ENCODE measurements at places on chromosomes 3 and 15.

- H3K4me1 ChIP-seq, result peaks cover 7% of the 10 kb centered on the region
- peak; percentile 30 for DNase-seq
- no peak overlapping the region for H3K27ac ChIP-seq
- H3K36me3 ChIP-seq, result no peaks in the 10 kb centered on the region
Observed at GRCh38 chr3:126051741-126052140, 32.2 kb downstream of the SLC41A3 start.

DNA sequence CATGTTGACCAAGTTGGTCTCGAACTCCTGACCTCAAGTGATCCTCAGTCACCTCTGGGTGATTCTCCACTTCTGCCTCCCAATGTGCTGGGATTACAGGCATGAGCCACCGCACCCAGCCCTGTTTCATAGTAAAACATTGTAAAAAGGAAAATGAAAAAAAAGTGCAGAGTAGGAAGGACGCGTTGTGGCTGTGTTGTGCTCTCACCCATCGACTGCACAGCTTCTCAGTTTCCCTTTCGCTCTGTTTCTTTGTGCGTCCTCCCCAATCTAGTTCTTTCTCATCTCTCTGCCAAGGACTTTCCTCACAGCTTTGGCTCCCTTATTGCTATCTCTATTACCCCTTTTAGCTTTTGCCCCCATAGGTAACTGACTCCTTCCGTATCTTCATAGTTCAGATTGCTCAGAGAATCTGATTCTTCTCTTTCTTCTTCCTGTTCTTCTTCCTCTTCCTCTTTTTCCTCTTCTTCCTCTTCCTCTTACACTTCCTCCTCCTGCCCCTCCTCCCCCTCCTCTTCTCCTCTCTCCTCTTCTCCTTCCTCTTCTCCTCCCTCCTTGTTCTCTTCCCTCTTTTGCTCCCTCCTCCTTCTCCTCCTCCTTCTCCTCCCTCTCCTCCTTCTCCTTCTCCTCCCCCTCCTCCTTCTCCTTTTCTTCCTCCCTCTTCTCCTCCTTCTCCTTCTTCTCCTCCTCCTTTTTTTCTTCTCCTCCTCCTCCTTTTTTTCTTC lies 81.1 kb upstream of the VGLL4 start:
- no peak overlapping the region for H3K27ac ChIP-seq
- H3K4me3 ChIP-seq, result no peak overlapping the region
- DNase-seq, result no peak
- no peaks in the 10 kb centered on the region for H3K27me3 ChIP-seq
- peaks cover 10% of the 10 kb centered on the region for H3K4me1 ChIP-seq
- H3K36me3 ChIP-seq, result no peaks in the 10 kb centered on the region

DNA sequence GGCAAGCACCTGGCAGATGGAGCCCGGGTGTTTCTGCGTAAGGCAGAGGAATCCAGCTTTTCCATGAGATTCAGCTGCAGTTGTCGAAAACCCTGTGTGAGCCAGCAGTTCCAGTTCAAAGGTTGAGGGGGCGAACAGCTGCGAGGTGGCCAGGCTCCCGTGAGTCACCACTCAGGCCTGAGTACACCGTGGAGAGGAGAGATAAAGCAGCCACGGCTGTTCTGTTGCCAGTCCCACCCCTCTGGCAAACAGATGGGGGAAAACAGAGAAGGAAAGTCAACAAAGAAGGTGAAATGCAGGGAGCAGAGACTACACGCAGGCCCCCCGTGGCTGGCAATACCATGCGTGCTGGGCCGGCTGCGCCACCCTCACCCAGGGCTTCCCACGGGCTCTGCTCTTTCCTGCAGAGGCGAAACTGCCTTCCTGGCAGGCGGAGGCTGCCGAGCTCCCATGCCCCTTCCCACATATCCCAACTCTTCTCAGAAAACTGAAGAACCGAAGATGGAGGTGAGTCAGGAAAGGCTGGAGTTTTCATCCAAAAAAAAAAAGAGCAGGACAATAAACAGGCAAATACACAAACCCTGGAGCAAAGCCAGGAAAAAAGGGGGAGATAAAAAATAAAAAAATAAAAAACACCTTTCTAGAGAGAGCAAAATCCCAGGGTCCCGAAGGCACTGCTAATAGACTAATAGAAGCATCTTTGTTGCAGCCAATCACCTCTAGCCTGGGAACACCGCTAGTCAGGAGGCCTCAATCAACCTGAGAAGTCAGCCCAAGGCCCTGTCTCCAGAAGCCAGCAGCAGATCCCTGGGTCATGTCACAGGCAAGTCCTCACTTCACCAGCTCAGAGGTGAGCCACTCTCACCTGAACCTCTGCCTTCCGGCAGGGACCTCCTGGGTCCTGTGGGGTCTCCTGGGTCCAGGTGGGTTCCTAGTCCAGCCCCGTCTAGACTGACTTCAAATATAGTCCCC lies 37.7 kb downstream of the FAM174B start:
- no peaks in the 10 kb centered on the region for H3K27me3 ChIP-seq
- H3K36me3 ChIP-seq, result no peaks in the 10 kb centered on the region
- peak; percentile 74 for DNase-seq
- H3K4me1 ChIP-seq, result peaks cover 38% of the 10 kb centered on the region
- peak overlapping the region; percentile 69 for H3K27ac ChIP-seq

DNA sequence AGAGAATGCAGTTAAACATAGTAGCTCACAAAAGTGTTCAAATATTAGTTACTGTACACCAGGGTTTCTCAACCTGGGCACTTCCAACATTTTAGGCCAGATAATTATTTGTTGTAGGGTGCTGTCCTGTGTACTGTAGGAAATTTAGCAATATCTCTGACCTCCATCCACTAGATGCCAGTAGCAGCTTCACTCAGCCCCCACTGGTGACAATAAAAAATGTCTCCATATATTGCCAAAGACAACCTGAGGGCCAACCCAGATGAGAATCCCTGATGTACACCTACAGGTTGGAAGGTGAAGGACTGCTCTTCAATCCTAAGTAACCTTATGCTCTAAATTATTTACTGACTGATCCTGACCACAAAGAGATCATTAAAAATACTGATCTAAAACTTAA lies 32.5 kb downstream of the DCUN1D1 start:
- no peak overlapping the region for H3K27ac ChIP-seq
- H3K27me3 ChIP-seq, result no peaks in the 10 kb centered on the region
- no peaks in the 10 kb centered on the region for H3K4me1 ChIP-seq
- H3K36me3 ChIP-seq, result peaks cover 24% of the 10 kb centered on the region

DNA sequence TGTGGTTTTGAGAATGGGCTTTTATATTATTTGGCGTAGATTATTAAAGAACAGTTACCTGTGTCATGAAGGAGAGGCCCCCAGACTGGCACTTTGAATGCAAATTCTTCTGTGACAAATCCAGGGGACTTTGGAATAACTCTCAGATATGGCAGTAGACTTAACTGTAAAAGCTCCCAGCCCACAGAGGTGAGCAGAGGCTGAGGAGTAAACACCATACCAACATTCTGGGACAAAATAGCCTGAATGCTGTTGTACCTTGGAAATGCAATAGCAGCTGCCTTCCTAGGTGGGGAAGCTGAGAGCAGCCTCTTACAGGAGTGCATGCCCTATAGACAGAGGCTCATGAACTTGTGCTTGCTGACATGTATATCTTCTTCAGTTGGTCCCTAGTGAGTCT lies 187.6 kb upstream of the CTDSPL start:
- DNase-seq, result no peak
- no peaks in the 10 kb centered on the region for H3K27me3 ChIP-seq
- H3K27ac ChIP-seq, result no peak overlapping the region
- H3K4me3 ChIP-seq, result no peak overlapping the region
- H3K4me1 ChIP-seq, result peaks cover 7% of the 10 kb centered on the region
- no peaks in the 10 kb centered on the region for H3K36me3 ChIP-seq

GRCh38 chr15:70356919-70357318 lies 259.2 kb upstream of the TLE3 start:
- no peak overlapping the region for H3K4me3 ChIP-seq
- no peak overlapping the region for H3K27ac ChIP-seq
- H3K4me1 ChIP-seq, result no peaks in the 10 kb centered on the region
- DNase-seq, result peak; percentile 46
- no peaks in the 10 kb centered on the region for H3K36me3 ChIP-seq
- H3K27me3 ChIP-seq, result no peaks in the 10 kb centered on the region

DNA sequence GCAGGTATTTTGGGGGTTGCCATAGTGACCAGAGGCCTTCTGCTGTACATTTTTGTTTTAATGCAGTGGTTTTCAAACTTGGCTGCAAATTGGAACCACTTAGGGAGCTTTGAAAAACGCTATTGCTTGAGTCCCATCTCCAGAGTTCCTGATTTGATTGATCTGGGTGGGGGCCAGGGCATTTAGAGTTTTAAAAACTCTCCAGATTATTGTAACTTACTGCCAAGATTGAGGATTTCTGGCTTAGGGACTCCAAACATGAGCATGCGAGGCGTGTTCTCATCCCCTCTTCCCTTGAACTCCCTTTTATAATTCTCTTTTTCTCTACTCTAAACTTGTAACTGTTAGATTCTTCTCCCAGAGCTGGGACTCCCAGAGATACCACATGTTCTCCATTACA lies 340.8 kb upstream of the SUCLG2 start:
- H3K4me1 ChIP-seq, result no peaks in the 10 kb centered on the region
- no peak overlapping the region for H3K27ac ChIP-seq
- H3K27me3 ChIP-seq, result no peaks in the 10 kb centered on the region
- no peak for DNase-seq

DNA sequence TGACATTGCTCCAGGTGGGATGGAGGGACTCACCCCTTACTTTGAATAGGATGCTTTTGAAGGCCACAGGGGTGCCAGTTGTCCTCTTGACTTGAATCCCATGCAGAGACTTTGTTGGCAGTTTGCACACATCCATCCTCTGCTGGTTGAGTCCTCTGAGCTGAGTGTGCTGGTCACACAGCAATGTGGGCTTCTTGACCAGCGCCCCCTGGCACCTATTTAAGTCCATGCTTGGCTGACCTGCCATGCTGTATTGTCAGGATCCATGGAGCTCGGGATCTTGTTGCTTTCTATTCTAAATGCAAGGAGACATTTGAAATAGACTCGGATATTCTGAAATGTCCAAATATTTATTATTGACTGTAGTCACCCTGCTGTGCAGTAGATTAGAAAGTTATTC lies 19.8 kb downstream of the RAB7A start:
- no peaks in the 10 kb centered on the region for H3K4me1 ChIP-seq
- peaks cover 13% of the 10 kb centered on the region for H3K36me3 ChIP-seq
- no peak overlapping the region for H3K27ac ChIP-seq
- no peak overlapping the region for H3K4me3 ChIP-seq
- no peak for DNase-seq
- H3K27me3 ChIP-seq, result no peaks in the 10 kb centered on the region

- no peak overlapping the region for H3K4me3 ChIP-seq
- DNase-seq, result no peak
- H3K4me1 ChIP-seq, result no peaks in the 10 kb centered on the region
- H3K27ac ChIP-seq, result no peak overlapping the region
- H3K27me3 ChIP-seq, result no peaks in the 10 kb centered on the region
Observed at GRCh38 chr3:32551087-32551486, 19.6 kb downstream of the DYNC1LI1 start.

GRCh38 chr3:71273453-71273852 lies 310.1 kb downstream of the FOXP1 start:
- H3K27me3 ChIP-seq, result no peaks in the 10 kb centered on the region
- H3K4me3 ChIP-seq, result no peak overlapping the region
- DNase-seq, result no peak
- H3K4me1 ChIP-seq, result no peaks in the 10 kb centered on the region
- H3K27ac ChIP-seq, result no peak overlapping the region
- H3K36me3 ChIP-seq, result no peaks in the 10 kb centered on the region

DNA sequence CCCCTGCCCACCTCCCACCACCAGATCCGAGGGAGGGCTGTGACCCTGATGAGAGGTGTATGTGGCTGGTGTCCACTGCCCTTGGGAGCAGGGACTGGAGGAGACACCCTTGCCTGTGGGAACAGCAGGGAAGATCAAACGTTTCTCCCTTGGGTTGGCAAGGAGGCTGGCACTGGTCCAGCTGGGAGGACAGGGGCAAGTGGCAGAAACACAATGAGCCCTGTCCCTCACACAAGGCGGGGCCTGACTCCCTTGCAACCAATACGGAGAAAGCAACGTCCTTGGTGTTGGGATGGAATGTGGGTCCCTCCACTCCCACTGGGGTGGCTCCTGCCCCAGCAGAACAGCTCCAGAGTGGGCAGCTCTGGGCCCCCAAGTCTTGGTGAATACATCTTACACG lies 5.2 kb downstream of the HYAL2 start:
- no peak overlapping the region for H3K4me3 ChIP-seq
- no peak for DNase-seq
- no peaks in the 10 kb centered on the region for H3K27me3 ChIP-seq

DNA sequence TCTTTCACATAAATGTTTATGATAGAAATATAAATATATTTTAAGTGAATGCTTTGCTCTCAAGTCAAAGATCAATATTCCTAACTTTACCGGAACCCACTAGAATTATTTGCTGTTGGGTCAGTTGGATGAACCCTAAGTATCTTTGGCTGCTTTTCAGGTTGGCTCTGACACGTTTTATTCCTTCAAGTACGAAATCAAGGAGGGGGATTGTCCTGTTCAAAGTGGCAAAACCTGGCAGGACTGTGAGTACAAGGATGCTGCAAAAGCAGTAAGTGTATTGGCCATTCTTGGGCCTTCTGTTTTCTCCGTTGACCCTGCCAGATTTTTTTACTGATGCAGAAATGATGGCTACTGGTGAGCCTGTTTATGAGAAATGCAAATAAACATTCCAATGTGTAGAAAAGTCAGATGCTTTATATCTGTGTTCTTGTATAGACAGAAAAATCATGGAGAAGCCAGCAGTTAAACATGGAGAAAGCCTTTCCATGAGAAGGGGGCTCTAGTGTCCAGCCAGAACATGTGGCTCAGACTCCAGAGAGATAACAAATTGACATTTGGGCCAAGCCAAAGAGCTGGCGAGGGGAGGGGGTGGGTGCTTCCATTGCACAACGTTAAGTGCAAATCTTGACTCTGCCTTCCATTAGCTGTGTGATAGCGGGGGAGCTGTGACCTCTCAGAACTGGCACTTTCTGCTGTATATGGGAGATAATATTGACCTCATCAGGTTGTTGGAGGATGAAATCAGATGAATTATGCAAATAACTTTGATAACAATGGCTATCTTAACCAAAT lies 3.0 kb downstream of the KNG1 start:
- no peaks in the 10 kb centered on the region for H3K27me3 ChIP-seq
- no peak for DNase-seq
- H3K36me3 ChIP-seq, result no peaks in the 10 kb centered on the region
- no peak overlapping the region for H3K27ac ChIP-seq

DNA sequence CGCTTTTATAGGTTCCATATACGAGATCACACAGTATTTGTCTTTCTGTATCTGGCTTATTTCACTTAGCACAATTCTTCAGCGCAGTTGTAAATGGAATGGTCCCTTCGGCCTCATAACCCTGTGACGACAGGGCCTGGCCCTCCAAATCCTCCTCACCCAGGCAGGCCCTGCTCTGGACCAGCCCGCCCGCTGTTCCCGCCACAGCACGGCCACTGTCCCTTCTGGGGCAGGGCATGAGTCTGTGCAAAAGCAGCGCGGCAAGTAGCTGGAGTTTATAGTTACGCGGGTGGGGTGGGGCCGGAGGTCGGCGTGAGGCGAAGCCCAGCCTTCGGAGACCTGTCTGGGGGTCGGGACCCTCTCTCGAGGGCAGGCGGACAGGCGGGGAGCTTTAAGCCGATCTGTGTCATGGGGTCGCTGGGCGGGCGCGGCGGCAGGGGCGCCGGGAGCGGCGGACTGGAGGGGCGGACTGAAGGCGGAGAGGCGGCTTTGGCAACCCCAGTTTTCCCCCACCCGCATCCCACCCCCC lies 543 bp downstream of the ARPIN start:
- peak overlapping the region; percentile 88 for H3K4me3 ChIP-seq
- DNase-seq, result peak; percentile 66
- no peaks in the 10 kb centered on the region for H3K27me3 ChIP-seq
- peak overlapping the region; percentile 58 for H3K27ac ChIP-seq
- H3K4me1 ChIP-seq, result peaks cover 16% of the 10 kb centered on the region
- H3K36me3 ChIP-seq, result peaks cover 5% of the 10 kb centered on the region

GRCh38 chr3:61571516-61572336 lies 10.4 kb downstream of the PTPRG start:
- DNase-seq, result no peak
- peak overlapping the region; percentile 37 for H3K27ac ChIP-seq
- H3K27me3 ChIP-seq, result no peaks in the 10 kb centered on the region
- no peak overlapping the region for H3K4me3 ChIP-seq
